AG09309 (cell line): ENCODE measurements at places on chromosomes 2 and 18.

- no peak for DNase-seq
These were observed 53.1 kb downstream of the SLC4A5 start for GRCh38 chr2:74290066-74290465.

GRCh38 chr2:75090770-75091515 lies 108.4 kb downstream of the TACR1 start:
- no peak for DNase-seq

- no peak for DNase-seq
These were observed 638.0 kb downstream of the CNTNAP5 start for GRCh38 chr2:124662946-124663644.

GRCh38 chr2:51263951-51264350 lies 232.0 kb upstream of the NRXN1 start:
- no peak for DNase-seq

DNA sequence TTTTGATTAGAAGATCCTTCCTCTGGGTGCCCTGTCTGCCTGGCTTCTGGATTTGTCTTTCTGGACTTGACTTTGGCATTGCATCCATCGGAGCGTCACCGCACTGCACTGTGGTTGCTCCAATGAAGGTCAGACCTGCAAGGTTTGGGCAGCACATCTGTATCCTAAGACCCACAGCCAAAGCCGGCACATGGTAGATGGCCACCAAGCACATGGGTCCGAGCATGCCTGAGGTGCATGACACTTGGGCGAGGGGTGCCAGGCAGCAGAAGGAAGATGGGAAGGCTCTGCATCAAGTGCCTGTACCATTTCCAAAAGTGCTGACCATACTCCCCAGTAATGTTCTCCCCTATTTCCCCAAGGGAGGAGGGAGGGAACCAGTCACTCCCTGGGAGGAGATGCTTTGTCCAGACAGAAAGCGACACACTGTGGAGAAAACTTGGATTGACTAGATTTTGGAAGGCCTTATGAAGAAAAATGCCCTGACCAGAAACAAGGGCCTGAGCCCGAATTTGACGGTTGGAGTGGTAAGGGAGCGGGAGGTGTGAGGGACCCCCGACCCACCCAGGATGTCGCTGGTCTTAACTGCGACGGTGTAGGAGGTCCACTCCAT lies 149.9 kb downstream of the LOXHD1 start:
- no peak for DNase-seq

GRCh38 chr2:176769499-176770370 lies 442.9 kb upstream of the HNRNPA3 start:
- no peak for DNase-seq

DNA sequence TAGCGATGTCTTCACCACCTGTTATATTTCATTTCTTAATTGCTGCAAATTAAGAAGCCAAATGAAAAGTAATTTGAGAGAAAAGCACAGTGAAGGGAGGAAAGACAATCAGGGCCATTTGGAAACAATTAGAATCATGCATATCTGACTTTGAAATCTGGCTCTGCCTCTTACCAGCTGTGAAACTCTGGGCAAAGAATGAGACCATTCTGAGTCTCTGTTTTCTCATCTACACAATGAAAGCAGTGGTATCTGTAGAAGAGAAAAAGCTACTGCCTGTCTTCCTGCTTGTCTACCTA lies 334.5 kb upstream of the CYRIA start:
- no peak for DNase-seq

DNA sequence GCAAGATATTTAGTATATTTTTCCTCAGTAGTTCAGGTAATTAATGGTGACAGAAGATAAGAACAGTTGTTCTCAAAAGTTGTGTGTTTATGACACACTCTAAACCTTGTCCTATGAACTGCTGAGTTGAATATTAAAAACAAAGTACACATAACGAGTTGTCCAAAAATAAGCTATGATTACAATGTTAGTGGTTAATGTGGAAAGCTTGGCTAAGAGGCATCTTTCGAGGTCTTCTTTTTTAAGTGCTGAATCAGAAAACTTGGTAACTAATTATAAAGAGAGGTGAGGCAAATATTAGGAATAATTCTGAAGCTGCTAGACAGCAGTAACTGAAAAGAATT lies 1088.7 kb downstream of the SUCLG1 start:
- no peak for DNase-seq

GRCh38 chr2:194077366-194077765 lies 1579.7 kb upstream of the SLC39A10 start:
- DNase-seq = no peak

- DNase-seq = no peak
These were observed 35.5 kb downstream of the LDLRAD4 start for GRCh38 chr18:13253786-13254688.

DNA sequence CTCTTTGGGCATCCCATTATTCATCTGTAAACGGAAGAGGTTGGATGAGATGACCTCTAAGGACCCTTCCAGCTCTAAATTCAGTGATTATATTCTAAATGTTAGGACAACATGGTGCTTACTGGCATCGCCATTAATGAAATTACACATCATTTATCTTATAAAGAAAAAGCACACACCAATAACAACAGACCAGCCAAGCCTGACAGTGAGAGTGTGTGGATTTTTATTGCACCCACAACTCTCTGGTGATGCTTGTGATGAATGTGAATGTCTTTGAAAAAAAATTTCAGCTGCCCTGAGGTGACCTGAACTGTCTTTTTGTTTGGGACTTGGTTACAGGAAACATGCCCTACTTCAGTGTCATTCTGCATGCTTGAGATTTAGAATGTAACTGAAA lies 513.3 kb upstream of the NRP2 start:
- no peak for DNase-seq

- DNase-seq = no peak
These were observed 18.5 kb downstream of the TMEM177 start for GRCh38 chr2:119697290-119698020.

DNA sequence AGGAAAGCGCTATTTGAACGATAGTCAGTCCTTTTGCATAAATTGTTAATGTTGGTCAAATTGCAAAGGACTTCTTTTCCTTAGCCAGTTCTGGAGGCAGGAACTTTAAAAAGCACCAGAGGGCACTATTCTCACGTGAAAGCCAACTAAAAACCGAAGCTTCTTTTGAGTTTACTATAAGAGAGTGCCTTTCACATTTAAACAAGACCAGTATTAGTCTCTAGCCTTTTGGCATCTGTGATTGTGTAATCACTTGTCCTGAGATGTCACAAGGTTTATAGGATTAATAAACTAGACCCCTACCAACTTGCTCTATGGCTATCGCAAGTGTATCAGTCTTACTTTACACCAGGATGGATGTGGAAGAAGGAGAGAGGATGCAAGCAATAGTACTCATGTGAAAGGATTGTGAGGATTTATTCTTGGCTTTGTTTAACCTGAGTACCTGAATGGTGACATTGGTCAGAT lies 14.4 kb upstream of the STAT4 start:
- DNase-seq = no peak

DNA sequence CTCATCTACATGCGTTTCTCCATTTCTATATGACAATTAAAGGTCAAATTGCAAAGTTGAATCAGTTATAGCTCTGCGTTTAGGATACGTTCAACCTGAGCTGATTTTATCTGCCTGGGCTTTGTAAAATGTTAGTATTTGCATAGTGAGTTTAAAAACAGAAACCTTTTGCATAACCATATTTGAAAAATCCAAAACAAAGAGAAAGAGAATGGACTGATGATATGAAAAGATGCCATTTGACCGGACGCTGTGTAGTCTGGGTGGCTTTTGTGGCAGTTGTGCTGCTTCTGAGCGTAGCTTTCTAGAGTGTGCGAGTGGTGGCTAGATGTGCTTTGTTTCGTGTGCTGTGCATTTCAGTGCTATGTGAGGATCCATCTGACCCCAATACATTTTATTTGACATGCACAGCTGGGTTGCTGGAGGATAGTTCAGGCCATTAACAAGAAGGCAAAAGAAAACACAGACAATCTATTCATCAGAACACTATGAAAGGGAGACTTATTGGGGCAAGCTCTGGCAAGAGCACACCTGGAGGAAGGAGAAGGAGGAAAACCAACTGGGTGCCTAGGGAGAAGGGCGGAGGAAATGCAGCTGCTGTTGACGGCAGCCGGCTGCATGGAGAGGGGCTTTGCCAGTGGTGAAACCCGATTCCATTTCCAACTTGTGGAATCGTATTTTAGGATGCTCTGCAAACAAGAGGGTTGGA lies 126.8 kb downstream of the ACOXL start:
- no peak for DNase-seq

- DNase-seq = no peak
These were observed 33.1 kb downstream of the ARHGAP15 start for GRCh38 chr2:143162123-143162837.

DNA sequence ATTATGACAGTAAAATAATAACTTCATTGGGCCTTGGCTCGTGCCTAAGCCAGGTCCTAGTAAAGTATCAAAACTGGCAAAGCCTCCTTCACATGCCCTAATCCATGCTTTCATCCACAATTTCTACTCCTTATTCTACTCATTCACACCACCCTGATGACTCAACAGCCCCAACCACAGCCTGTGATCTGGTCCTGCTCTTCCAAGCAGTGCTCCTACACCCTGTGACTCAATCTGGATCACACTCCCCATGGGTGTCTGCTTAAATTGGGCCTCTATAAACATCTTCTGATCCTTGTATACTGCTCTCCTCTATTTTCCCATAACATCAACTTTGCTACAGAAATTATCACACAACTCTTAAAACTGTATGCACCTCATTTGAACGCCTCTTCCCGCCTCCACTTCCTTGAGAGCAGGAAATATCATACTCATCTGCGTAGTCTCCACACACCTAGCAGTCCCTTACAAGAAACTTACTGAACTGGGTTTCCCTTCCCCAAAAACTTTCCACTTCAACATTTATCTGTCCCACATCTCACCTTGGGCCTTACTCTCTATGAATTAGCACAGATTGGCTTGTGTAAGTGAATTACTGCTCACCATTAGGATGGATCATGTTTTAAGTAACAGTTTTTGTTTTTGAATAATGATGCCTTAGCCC lies 15.9 kb downstream of the GTF3C3 start:
- DNase-seq = no peak

GRCh38 chr2:9140645-9141044 lies 66.0 kb upstream of the ASAP2 start:
- DNase-seq = no peak

- DNase-seq = peak; percentile 71
These were observed 5.2 kb upstream of the CHCHD5 start for GRCh38 chr2:112579241-112579640.

DNA sequence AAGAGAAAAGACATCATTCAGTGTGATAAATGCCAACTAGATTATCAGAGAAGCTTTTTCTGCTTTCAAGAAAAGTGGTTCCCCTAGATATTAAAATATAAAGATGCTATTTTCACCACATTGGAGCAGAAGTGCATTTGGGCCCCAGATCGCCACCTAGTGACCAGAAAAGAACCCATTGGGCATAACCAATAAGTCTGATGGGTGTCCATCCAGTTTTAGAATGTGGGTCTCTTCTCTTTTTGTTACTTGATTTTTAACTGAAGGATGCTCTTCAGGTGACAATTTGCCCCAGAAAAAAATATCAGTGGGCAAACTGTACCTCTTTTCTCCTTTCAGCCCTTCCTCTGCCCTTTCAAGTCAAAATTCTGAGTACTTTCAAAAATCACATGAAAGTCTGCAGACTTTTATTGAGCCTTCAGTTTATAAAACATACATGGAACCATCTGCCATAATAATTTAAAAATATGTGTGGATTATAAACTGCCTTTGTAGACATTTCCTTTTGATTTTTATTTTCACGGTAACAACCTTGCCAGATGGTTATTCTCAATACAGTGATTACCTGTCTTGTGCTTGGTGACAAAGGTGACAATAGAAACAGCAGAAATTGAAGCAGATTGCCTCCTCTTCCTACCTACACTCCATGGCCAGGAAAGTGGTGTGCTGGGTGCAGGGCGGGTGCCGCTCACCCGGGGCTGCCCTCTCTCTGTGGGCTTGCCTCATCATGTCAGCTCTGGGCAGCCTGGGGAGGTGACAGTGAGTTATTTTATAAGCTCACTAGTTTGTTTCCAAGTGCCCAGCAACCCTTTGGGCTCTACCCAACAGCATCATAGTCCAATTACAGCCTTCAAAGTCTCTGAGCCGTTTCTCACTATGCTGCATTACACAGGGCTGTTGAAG lies 124.5 kb downstream of the DCDC2C start:
- no peak for DNase-seq

GRCh38 chr2:42216694-42217093 lies 47.5 kb downstream of the EML4 start:
- no peak for DNase-seq

DNA sequence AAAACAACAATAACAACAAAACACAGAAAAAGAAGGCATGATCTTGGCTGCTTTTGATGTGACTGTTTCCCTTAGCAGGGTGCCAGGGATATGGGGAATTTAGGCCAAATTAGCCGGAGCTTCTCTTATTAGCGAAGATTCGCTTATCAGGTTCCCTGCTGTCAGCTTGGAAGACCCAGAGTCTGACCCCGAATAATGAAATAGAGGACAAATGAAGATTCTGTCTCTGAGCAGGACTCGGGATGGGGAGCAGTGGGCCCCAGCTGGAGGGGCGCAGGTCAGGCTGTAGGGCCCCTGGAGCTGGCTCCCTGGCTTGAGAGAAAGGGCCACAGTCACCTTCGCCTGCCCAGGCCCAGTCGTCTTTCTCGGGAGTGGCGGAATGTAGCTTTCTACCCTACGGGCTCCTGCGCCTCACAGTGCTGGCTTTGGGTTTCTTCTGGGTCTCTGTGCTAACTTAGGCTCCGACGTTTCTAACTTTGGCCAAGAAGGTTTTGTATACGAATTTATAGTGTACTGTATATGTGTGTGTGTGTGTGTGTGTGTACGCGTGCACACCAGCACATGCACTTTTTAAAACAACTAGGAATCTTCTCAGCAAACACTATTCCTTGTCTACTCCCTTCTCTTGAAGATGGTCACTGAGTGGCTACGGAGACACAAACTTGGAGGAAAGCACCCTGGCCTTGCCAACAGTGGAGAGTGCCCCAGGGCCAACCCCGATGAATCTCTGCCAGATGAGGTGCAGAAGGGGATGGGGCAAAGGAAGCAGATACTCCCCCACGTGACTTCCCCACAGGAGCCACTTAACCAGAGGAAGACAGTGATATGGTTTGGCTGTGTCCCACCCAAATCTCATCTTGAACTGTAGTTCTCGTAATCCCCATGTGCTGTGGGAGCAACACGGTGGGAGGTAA lies 195.6 kb upstream of the COPS8 start:
- no peak for DNase-seq

DNA sequence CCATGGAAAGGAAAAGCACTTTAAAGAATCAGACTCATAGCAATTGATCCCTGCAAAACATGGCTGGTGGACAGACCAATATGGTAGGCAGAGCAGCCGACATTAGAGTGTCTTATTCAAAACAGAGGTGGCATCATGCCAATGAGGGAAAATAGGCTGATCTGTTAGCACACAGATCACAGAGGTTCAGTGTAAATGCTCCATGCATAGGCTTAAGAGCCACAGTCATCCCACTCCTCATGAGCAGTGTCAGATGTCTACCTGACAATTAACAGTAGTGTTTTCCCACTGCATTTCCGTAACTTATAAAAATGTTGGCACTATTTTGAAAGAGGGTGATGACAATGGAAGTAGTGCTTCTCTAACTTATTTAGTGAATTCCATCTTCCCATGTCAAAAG lies 86.7 kb downstream of the SPATS2L start:
- DNase-seq = no peak

GRCh38 chr18:33579349-33580215 lies 1.6 kb downstream of the ASXL3 start:
- DNase-seq = no peak
